NCI-H526 (cell line): ENCODE measurements at places on chromosomes 4 and X.

GRCh38 chr4:142882159-142882558 is 36.1 kb upstream of the INPP4B start:
- DNase-seq, result no peak

GRCh38 chrX:151183912-151184565 is 7.7 kb downstream of the GPR50 start:
- DNase-seq, result no peak

- DNase-seq, result no peak
Observed at GRCh38 chr4:102500352-102500695, 835 bp upstream of the NFKB1 start.

DNA sequence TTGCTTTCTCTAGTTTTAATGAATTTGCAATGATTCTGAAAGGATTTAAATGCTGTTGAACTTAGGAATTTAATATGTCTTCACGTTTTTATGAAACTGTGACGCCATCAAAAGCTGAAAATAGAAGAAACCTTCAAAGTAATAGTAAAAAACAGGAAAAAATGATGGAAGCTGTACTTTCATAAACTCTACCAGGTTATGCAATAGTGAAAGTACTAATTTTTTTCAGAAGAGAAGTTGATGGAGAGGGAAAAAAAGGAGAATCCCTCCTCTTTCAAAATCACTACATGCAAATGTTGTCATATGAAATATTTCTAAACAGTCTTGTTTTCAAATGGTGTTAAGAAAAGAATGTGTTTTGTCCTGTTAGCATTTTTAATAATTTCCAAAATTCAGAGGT is 73.6 kb downstream of the ZNF330 start:
- no peak for DNase-seq

GRCh38 chrX:39841604-39842003 is 256.2 kb downstream of the BCOR start:
- no peak for DNase-seq

DNA sequence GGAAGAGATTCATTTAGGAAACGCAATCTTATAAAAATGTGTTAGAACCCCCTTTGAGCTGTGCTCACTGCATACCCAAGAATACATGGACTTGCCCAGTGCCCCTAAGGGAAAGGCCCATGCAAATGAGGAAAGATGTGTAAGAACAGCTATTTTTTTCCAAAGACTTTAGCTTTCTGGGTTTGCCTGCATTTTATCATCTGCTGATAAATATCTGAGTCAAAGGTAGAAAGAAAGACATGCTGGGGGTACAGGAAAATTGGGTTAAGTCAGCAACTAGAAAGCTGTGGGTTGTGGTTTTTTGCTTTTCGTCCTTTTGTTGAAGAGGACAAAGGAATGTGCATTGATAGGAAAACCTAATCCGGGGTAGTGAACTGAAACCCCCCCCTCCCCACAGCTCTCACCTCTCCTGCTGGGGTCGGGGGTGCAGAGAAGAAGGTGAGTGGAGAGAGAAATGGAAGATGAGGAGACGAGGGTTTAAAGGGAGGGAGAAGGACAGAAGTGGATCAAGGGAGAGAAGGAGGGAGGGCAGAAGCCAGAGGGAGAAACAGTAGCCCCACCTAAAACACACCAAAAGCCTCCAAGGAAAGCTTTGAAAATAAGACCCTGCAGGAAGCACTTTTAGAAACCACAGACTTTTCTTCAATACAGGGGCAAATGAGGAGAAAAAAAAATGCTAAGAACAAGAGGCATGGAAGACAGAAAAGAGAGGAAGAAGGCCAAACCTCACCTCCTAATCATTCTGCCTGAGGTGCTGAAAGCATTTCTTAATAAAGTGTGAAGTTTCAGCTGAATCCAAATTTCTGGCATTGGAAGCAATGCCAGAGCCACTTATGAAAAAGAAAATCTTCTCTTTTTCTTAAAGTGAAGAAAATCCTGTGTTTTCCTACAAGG is 49.3 kb downstream of the KDR start:
- DNase-seq, result no peak

- DNase-seq, result no peak
Observed at GRCh38 chr4:36043901-36044300, 200.4 kb downstream of the ARAP2 start.

DNA sequence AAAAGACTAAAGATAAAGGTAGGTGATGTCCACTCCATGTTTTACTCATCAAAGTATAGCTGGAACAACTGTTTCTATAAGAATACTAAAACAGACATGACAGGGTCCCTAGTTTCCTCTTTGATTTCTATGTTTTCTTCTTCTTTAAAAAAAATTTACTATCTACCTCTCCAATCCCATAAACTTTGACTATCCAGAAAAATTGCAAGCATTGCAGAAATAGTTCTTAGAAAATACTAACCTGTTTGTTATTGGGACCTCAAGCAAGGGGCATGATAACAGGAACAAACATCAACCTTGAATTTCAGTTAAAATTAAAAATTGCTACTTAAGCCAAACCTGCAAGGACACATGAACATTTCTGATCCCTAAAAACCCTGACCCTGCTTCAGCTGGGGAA is 1226.5 kb downstream of the C4orf33 start:
- DNase-seq, result no peak

- no peak for DNase-seq
Observed at GRCh38 chr4:112633477-112634235, 3.1 kb downstream of the ZGRF1 start.

GRCh38 chr4:141410839-141411238 is 190.1 kb downstream of the ZNF330 start:
- no peak for DNase-seq

DNA sequence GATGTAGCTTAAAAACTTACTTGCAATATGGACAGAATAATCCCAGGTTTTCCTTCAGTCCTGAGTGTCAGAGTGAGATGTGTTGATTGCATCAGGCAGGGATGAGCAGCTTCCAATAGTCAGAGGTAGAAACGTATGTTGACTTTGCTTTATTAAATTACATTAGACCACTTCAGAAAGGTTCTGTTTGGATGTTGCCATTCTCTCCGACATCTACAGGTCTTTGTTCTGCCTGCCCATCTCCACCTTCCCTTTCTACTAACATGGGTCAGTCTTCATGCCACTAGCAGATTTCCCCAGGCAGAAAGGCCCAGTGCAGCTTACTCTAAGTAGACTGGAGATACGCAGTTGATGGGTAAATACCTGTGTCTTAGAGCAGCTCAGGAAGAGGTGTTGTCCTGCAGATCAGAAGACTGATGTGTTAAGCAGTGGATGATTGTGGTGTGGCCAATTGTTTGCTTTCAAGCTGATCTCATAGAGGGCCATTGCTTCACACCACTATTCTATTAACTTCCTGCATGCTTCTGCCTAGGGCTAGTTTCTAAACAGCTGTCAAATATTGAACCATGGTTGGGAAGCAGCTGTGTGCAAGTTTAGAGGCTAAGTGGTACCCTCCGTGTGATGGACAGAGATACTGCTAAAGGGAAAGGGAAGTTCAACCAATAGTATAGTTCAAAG is 1.8 kb downstream of the FRMPD4 start:
- no peak for DNase-seq

DNA sequence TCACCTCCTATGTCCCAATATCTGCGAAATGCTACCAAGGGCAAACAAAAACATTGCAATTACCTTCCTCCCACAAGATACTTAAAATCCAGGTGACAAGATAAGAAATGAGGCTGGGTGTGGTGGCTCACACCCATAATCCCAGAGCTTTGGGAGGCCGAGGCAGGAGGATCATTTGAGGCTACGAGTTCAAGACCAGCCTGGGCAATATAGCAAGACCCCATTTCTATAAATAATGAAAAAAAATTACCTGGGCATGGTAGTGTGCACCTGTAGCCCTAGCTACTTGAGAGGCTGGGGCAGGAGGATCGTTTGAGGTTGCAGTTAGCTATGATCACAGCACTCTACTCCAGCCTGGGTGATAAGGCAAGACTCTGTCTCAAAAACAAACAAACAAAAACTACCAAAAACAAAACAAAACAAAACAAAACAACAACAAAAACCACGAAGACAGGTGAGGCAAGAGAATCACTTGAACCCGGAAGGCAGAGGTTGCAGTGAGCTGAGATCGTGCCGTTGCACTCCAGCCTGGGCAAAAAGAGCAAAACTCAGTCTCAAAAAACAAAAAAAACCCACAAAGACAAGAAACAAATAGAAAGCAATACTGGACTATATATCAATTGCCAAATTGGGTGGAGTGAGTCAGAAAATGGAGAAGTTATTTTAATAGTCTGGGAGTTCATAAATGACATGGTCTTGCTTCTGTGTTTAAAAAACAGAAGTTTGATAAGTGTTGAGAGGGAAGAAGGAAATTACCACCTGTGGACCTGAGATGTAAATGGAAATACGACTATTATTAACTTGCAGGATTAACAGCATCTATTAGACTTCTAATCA is 176.5 kb downstream of the FBXW7 start:
- DNase-seq, result no peak

DNA sequence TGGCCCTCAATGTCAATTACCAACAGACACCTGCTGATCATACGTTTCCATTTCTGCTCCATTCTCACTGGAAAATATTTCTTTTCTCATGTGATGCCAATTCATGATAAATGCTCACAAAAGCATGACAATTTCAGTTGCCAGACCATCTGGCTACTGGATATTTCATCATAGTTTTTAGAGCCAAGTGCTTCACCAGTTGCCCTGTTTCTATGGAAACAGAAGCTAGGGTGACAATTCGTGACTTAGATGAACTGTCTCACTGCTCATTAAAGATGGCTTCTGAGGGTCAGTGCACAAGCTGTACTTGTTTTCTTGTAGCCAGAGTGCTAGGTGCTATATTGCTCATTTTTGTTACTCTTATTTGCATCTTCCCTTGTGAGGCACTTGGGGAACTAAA is 184.9 kb downstream of the COMMD8 start:
- DNase-seq, result no peak

GRCh38 chr4:102637391-102637790 is 123.4 kb downstream of the MANBA start:
- DNase-seq, result no peak

DNA sequence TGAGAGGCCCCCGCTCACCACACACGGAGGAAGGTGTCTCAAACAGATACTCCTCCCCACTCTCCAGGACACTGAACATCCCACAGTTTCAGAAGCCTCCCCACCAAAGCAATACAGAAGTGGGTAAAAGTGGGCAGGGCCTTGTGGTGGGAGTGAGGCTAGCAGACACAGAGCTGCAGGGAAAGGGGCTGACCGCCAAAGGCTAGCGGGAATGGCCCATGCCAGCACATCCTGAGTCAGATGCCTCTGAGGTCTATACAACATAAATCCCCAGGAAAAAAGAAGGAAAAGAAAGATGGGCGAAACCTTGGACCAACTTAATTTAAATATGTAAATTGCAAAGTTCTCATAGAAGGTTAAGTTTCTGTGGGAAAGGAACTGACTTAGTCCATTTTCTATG is 21.9 kb upstream of the ARHGAP10 start:
- DNase-seq, result no peak

GRCh38 chr4:184657144-184657543 is 7.6 kb downstream of the PRIMPOL start:
- no peak for DNase-seq

DNA sequence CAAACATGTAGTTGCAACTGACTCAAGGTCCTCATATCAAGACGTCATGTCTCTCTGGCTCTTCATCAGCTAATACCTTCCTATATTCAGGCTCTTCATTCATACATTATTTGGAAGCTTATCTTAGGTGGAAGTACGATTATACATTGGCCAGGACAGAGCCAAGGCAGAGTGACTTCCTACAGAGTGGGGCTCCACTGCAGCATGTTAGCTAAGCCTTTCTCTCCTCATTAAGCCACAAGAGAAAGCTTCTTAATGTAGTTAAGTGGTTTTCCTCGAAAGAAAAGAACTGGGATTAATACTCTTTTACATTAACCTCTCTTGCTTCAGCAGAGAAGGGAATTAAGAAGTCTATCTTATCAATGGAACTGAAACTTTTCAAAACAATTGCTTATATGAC is 15.0 kb downstream of the C4orf33 start:
- no peak for DNase-seq

DNA sequence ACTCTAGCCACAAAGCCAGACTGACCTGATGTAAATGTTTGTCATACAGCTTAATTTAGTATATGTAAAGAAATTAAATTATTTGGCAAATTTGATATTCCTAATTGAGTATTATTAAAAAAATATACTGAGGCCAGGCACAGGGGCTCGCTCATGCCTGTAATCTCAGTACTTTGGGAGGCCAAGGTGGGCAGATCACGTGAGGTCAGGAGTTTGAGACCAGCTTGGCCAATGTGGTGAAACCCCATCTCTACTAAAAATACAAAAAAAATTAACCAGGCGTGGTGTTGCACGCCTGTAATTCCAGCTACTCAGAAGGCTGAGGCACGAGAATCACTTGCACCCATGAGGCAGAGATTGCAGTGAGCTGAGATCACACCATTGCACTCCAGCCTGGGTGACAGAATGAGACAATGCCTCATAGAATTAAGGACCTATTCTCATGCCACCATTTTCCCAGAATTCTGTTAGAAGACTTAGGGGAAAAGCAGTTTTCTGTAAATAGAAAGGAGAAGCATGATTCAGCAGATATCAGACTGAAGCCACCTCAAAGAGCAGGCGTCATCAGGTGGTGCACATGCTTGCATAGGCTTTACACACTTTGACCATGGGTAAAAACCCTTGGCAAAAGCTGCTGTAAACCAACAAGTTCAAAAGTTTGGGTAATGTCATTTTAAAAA is 6.1 kb downstream of the UBQLN2 start:
- DNase-seq, result no peak
